Jurkat, Clone E6-1 (cell line): ENCODE measurements at places on chromosomes 3 and 15.

DNA sequence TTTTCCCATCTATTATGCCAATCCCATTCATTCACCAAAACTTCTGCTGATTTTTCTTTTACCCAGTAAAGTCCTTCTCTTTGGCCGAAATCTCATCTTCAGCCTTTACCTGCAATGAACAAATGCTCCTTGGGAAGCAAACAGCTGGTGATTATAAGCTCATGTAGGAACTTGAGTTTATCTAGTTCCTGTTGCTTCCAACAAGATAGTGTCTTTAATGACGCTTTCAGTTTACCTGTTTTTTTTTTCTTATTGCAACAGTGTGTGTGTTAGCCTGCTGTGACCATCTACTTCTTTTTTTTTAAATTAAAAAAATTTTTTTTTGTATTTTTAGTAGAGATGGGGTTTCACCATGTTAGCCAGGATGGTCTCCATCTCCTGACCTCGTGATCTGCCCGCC lies 156.0 kb downstream of the CD47 start:
- DNase-seq = no peak

DNA sequence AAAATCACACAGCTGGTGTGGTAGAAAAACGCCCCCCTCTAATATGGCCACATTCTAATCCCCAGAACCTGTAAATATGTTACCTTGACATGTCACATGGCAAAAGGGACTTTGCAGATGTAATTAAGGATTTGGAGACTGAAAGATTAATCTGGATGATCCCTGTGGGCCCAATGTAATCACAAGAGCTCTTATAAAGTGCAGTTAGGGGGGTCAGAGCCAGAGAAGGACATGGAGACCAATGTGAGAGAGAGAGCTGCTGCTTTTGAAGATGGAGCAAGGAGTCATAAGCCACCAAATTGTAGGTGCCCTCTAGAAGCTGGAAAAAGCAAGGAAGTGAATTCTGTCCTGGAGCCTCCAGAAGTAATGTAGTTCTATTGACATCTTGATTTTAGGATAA lies 152.6 kb downstream of the PEX5L start:
- DNase-seq = no peak

DNA sequence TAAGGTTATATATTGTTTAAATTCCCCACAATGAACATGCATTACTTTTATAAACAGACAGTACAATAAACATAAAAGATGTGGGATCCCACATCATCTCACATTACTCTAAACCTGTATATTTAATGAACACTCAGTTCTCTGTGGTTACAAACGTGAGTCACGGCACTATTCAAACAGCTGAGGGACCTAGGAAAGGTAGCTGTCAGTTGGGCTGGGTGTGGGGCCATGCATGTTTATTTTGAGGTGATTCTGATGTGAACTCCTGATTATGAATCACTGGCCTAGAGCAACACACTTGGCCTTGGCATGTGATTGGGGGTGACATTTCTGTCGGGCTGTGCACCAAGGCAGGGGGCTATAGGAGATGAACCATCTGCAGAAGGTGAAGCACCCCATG lies 147.6 kb upstream of the HACD2 start:
- DNase-seq = no peak

- no peak for DNase-seq
These were observed 38.9 kb downstream of the ZNF710 start for GRCh38 chr15:90039996-90040395.

- DNase-seq = no peak
These were observed 179.7 kb upstream of the TOPAZ1 start for GRCh38 chr3:44061961-44062360.

- no peak for DNase-seq
These were observed 8.0 kb downstream of the BCL2L10 start for GRCh38 chr15:52104532-52105004.

GRCh38 chr3:191476066-191476772 lies 15.3 kb downstream of the PYDC2 start:
- no peak for DNase-seq

- no peak for DNase-seq
These were observed 22.4 kb downstream of the HPS3 start for GRCh38 chr3:149151843-149152242.

- no peak for DNase-seq
These were observed 58.2 kb upstream of the SCN5A start for GRCh38 chr3:38707730-38708129.

DNA sequence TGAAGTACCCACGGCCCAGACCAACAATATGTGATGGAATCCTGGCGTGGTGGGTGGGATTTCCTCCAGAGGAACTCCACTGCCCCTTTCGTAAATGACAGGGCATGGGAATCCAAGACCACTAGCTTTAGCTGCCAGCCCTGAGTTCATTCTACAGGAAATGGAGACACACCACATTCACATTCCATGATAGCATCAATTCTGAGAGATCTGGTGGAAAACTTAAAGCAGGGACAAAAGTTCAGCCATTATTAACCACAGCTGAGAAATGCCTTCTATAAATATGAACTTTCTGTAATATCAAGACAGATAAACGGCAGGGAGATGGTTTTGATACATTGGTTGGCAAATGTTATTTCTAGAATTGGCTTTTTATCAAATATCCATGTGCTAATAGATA lies 98.2 kb downstream of the FBN1 start:
- no peak for DNase-seq

GRCh38 chr3:188066141-188066540 lies 87.8 kb upstream of the LPP start:
- no peak for DNase-seq

GRCh38 chr3:112302150-112302830 lies 8.3 kb upstream of the SLC9C1 start:
- peak; percentile 76 for DNase-seq

DNA sequence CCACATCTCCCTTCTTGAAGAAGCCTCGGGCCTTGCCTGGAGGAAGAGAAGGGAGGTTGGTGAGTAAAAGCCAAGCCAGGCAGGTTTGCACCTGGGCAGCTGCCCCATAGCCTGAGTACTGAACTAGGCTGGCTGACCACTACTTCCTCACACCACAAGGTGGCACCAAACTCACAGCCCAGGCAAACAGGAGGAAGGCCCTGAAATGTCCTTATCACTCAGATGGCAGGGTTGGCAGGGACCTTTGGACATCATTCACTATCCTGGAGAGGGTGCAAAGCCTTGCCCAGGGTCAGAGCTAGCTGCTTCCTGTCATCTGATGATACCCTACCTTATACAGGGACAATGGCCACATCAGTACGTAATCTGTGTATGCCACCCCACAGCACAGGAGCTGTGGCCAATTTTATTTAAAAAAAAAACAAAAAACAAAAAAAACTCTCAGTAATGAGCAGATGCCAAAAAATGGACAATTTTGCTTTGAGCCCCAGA lies 2.2 kb upstream of the GRAMD2A start:
- peak; percentile 51 for DNase-seq

DNA sequence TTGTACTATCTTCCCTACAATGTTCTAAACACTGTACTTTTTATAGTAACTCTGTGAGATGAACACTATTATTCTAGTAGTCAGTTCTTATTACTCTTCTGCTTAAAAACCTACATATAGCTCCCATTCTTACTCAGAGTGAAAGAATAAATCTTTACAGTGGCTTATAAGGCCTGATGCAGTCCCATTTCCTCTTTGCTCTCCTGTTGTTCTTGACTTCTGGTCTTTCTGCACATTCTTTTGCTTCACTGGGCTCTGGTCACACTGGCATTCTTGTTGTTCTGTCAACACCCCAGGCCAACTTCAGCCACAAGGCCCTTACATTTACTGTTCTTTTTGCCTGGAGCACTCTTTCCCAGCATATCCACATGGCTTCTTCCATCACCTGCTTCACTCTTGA lies 58.2 kb upstream of the TP63 start:
- DNase-seq = no peak

DNA sequence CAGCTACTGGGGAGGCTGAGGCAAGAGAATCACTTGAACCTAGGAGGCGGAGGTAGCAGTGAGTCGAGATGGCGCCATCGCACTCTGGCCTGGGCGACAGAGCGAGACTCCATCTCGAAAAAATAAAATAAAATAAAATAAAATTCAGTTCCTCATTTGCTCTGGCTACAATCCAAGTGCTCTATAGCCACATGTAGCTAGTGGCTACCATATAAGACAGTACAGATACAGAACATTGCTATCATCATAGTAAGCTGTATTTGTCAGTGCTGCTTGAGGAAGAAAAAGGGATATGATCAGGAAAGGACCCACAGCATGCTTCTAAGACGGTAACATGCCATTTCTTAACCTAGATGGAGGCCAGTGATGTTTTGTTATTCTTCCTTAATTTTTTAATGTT lies 88.7 kb upstream of the CDAN1 start:
- DNase-seq = no peak

GRCh38 chr3:56956906-56957305 lies 103.6 kb upstream of the SPATA12 start:
- DNase-seq = no peak

DNA sequence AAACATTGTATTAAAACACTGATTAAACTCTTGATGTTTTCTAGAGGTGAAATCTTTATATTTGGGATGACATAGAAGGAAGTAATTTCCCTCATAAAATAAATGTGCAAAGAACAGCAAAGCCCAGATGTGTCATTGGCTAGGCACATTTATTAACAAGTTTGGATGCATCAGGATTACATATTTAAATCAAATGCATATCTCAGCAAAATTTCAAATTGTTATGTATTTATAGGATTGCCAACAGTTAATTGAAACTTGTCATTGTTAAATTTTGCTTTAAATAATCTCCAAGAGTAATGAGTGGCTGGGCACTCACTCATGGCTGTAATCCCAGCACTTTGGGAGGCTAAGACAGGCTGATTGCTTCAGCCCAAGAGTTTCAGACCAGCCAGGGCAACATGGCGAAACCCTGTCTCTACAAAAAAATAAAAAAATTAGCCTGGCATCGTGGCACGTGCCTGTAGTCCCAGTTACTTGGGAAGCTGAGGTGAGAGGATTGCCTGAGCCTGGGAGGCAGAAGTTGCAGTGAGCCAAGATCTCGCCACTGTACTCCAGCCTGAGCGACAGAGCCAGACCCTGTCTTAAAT lies 28.2 kb downstream of the ARIH1 start:
- no peak for DNase-seq

GRCh38 chr3:196096382-196096953 lies 14.6 kb upstream of the TFRC start:
- no peak for DNase-seq

- DNase-seq = no peak
These were observed 22.9 kb downstream of the COLQ start for GRCh38 chr3:15498431-15499214.

DNA sequence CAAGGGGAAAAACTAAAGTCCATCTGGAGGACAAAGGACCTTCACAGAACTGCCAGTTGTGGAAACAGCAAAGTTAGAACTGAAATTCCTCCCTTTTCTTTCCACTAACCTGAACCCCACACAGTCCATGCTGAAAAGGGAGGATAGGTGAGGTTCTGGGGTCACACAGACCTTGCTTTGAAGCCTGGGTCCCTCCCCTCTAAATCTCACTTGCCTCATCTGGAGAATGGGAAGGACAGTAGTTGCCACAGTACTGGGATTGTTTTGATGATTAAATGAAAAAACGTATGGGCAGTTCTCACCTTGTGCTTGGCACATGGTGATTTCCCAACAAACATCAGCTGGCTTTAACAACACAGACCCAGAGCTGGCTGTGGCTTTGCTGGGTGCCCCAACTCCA lies 166.4 kb upstream of the LRIG1 start:
- DNase-seq = no peak
